AG20443 (cell line): ENCODE measurements at places on chromosomes 11 and 22.

DNA sequence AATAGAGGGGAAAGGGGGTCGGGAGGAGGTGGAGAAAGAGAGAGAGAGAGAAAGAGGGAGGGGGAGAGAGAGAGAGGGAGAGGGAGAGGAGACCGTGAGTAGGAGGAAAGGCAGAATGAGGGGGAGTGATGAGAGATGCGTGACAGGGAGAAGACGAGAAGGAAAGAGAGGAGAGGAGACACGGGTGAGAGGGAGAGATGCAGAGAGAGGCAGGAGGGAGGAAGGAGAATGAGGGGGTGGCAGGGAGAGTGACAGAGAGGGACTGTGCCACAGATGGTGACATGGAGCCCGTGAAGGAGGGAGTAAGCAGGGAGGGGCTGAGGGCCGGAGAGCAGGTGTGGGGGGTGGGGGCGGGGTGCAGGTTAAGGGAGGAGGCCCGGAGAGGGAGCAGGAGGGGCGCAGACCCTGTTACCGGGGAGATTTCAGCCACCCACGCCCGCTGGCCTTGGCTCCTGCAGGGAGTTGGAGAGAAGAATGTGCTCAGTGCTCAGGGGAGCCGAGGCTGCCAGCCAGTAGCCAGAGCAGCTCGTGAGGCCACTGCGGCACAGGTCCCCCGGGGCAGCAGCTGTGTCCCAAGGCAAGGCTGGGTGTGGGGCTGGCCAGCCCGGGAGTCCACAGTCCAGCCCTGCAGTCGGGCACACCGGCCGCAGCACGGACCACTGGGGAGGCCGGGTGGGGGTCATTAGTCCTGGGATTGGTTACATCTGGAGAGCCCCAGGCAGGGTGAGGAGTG lies at the start of gene SSTR3:
Gene SSTR3, minus strand, starts transcription at position 304 of the 733 bp plus-strand sequence. CDS start 4,674 bp downstream, outside the sequence.
- no peak for DNase-seq

DNA sequence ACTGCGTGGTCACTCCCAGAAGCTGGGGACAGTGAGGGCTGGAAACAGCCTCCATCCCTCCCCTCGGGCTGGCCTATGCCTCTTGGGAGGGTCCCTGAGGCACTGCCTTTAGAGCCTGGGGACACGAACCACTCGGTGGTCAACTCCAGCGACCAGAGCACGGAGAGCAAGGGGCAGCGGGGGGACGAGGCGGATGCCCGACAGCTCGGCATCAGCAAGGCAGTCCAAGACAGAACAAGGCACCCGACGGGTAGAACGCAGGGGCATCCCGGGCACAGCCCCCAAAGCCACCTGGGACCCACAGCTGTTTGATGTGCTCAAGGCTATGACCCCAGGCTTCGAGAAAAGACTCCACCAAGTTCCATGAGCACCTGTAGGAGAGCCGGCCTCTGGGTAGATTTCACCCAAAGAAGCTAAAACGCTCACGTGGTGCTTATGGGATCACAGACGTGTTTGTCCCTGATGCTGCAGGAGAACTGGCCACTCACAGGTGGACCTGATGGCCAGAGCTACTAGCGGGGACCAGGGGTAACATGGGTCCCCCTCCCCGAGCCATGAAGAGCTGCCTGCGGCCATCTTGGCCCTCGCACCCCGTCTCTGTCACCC lies 510 bp upstream of the LSP1 start:
- no peak for DNase-seq

- no peak for DNase-seq
These were observed 411.4 kb upstream of the FAT3 start for GRCh38 chr11:91813263-91813662.

GRCh38 chr11:115903179-115903578 lies 399.0 kb upstream of the CADM1 start:
- no peak for DNase-seq

DNA sequence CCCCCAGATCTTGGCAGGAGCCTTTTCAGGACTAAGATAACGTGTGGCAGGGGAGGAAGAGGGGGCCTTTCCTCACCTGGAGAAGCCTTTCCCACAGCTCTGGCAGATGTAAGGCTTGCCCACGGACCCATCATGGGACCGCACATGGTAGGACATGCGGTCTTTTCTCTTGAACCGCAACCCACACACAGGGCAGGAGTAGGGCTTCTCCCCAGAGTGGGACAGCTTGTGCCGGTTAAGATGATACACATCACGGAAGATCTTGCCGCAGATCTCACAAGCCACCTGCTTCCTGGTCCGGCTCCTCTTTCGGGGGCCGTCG lies 1.9 kb downstream of the PATZ1 start:
- no peak for DNase-seq

- DNase-seq = peak; percentile 19
These were observed 30.5 kb upstream of the FNBP4 start for GRCh38 chr11:47797633-47798032.

GRCh38 chr11:30666817-30667216 lies 80.7 kb upstream of the MPPED2 start:
- DNase-seq = no peak

- DNase-seq = no peak
These were observed 78.8 kb downstream of the IGLL1 start for GRCh38 chr22:23501261-23501619.

- DNase-seq = peak; percentile 27
These were observed 72.2 kb downstream of the CWF19L2 start for GRCh38 chr11:107385361-107385981.

- no peak for DNase-seq
These were observed 356.3 kb upstream of the CCDC90B start for GRCh38 chr11:83642500-83642899.

DNA sequence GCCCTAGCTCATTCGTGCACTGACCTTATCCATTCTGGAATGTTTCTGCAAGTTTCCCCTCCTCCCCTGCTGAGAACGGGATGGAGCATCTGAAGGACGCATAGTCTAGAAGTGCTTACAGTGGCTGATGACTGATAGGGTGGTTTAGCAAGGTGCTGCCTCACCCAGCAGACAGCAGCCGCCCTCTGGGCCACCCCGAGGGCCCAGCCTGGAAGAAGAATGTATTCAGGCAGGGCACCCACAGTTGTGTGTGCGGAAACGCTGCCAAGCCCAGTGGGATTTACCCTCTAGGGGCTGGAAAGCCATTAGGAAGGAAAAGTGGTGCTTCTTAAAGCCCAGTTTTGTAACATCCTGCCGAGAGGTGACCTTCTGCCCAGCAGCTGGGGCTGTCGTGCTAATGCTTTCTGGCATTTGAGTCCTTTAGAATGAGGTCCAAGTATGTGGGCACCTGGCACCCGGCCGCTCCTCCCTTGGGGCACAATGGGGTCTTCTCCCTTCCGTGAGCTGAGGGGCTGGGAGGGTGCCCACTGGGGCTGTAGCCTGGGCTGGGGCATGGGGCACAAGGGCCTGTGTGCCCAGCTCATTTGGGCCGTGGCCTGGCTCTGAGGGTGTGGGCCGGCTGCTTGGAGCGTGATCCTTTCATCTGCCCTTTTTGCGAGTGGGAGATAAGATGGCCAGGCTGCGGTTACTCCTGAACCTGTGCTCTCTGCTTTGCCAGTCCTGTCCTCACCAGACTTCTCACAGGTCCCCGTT lies 14.4 kb downstream of the FBLN1 start:
- DNase-seq = peak; percentile 55

GRCh38 chr11:48043991-48044512 lies 63.7 kb downstream of the PTPRJ start:
- DNase-seq = no peak

DNA sequence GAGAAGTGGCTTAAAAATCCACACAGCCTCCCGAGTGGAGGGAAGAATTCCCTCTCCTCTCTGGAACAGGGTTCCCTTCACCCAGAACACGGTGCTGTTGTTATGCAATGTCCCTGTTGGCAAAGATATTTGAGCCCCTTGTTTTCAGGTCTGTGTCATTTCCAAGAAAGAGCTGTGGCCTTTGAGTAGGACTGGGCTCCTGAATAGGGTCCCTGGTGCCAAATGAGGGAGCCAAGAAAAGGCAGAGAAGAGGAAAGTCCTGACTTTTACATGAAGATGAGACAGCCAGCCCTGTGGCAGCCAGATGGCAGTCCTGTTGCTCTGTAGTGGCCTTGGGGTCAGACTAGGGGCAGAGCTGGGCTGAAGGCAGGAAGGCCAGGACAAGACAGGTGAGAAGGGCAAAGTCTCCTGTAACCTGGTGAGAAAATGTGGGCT lies 51.2 kb upstream of the ELF5 start:
- DNase-seq = no peak

DNA sequence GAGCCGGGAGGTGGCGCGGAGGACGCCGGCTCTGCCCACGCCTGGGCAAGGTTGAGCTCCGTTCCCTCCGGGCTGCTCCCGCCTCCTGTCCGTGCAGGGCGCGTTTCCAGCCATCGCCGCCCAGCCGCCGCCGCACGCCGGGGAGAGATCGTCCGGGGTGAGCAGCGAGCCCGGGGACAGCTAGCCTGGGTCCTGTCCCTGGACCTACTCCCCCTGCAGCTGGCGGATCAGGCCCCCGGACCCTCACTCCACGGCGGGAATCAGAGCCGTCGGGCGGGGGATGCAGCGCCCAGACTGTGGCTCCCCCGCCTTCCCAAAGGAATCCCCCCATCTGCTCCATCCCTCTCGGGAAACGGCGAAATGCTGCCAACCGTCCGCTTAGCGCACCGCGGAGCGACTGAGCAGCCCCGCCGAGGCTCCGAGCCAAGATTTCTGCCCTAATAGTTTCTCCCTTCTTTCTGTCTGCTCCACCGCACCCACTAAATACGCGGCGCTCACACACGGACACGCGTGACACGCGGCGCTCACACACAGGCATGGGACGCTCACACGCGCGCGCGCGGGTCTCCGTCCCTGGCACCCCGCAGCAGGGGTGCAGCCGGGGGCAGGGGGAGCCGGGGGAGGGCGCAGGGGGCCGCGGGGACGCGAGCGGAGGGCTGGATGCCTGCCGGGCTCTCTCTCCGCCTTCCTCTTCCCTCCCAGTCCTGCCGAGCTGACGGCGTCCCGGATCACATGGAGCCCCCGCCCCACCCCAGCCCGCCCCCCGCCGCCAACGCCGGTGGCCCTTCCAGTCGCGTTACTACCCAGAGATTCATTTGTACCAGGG lies at the start of gene KCNJ5:
Gene KCNJ5, plus strand, starts transcription at position 814 of the 826 bp plus-strand sequence. CDS start 19,918 bp downstream, outside the sequence.
- DNase-seq = peak; percentile 64

DNA sequence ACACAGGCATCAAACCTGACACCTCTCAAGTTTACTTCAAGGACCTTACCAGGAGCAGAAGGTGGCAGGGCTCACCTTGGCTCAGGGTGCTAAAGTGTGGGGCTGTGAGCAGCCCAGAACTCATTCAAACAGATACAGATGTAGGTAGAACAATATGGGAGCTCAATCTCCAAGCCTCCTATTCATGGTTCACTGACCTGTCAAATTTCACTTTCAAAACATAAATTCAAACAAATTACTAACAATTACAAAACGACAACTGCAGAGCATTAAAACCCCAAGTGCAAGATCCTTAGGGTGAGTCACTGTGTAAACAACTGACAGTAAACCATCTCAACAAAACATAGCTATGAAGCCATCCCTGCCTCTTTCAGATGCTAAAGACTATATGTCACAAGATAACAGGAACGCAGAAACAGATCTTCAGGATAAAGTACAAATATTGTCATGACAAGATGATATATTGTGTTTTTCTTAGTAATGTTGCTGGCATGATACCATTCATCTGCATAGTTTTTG lies 303.5 kb upstream of the ANO3 start:
- peak; percentile 34 for DNase-seq

GRCh38 chr22:29352778-29353177 lies 35.6 kb downstream of the AP1B1 start:
- DNase-seq = no peak

- peak; percentile 47 for DNase-seq
These were observed 2.4 kb upstream of the RANGAP1 start for GRCh38 chr22:41288245-41288946.

- DNase-seq = no peak
These were observed 160.8 kb upstream of the NECTIN1 start for GRCh38 chr11:119889728-119890280.

DNA sequence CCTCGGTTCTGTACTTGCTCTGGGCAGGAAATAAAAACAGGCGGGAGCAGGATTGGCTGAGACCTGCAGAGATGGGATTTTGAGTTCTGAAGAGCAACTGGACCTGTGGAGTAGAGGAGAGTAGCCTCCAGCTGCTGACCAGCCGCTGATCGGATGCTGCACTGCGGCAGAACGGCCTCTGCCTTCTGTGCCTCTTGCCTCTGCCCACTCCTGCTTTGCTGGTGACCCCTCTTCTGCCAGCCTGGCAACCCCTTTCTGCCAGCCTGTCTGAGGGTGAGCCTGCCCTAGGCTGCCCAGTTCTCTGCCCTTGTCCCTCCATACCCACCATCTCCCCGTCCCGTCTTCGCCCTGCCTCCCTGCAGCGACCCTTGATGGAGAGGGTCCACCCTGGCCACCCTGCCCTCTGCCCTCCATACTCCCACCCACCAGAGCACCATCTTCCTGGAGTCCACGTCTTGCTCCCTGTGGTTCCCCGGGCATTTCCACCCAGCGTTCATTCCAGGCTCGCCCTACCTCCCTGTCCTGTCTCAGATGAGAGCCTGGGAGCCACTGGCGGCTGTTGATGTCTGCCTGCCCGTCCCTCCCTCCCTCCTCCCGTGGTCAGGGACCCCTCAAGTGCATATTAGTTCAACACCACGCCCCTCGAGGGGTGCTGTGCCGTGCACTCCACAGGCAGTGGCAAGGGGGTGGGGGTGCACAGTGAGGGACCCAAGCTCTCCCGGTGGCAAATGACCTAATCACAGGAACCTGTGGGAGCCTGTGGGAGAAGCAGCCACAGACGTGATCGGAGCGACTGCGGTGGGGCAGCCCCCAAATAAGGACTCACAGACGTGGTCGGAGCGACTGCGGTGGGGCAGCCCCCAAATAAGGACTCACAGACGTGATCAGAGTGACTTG lies 863.3 kb downstream of the TBC1D22A start:
- DNase-seq = no peak
